ENCODE measurements at places on chromosomes 11 and 22.

DNA sequence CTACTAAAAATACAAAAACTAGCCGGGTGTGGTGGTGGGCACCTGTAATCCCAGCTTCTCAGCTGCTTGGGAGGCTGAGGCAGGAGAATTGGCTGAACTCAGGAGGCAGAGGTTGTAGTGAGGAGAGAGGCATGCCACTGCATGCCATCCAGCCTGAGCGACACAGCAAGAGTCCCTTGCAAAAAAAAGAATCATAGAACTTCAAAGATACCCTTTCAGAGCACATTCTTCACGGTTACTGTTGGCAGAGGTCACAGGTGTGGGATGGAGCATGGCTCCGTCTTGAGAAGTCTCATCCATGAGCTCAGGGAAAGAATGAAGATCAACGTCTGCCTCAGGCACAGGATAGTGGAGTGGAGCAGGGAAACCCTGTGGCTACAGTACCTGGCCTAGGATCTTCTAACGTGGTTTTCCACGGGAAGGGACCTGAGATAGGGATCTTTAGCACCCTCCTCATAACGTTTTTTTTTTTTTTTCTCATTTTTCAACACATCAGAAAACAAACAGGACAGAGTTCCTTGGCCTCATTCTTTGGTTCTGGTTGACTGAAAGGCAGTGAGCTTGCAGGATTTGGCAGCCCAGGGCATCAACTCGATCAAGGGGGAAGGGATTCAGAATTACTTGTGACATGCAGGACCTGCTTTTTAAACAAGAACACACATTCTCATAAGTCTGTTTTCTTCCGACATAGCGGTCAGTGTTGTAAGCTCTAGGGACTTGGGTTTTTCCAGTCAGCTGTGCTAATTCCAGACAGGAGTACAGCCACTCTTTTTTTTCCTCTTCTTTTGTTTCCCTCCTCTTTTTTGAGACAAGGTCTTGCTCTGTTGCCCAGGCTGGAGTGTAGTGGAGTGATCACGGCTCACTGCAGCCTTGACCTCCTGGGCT is 22.8 kb downstream of the F2 start:
- no peak for DNase-seq

GRCh38 chr11:97567801-97568200 is 1178.0 kb downstream of the JRKL start:
- peak; percentile 25 for DNase-seq

- no peak for DNase-seq
These were observed 31.7 kb downstream of the LIF start for GRCh38 chr22:30214703-30215407.

DNA sequence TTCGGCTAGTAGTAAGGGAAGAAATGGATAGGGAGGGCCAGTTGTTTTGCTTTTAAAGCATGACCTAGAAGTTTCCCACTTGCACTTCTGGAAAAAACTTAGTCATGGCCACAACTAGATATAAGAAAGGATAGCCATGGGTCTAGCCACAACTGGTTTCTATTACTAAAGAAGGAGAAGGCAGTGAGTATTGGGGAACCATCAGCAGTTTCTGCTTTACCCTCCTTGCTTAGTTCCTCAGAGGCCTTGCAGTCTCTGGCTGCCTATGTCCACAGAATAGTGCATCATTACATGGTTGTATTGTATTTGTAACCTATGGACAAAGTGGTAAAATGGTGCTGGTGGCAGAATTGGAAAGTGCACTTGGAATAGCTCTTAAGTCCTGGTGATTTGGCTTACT is 35.6 kb downstream of the NXPE1 start:
- DNase-seq: no peak

- no peak for DNase-seq
These were observed 866.8 kb downstream of the TBC1D22A start for GRCh38 chr22:47629273-47629711.

GRCh38 chr11:69848201-69848600 is 29.0 kb upstream of the FGF3 start:
- peak; percentile 52 for DNase-seq

DNA sequence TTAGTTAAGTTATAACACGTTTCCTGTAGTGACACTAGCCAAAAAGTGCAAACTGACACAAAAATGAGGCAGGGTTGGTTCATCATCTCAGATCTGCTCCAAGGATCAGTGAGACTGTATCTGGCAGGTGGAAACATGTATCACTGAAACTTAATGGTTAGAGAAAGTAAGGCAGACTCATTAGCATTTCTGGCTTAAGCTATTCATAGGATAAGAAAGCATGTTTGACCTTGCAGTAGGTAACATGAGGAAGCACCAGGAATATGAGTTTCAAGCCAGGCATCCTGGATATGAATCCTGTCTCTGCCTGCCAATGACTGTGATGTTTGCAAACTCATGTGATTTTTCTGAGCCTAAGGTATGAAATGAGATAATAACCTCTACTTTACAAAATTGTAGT is 732.1 kb downstream of the NELL1 start:
- no peak for DNase-seq

GRCh38 chr22:50531546-50531961 is 1.7 kb upstream of the TYMP start:
- DNase-seq: no peak

- peak; percentile 55 for DNase-seq
These were observed 9.3 kb downstream of the TFIP11 start for GRCh38 chr22:26502688-26503561.

DNA sequence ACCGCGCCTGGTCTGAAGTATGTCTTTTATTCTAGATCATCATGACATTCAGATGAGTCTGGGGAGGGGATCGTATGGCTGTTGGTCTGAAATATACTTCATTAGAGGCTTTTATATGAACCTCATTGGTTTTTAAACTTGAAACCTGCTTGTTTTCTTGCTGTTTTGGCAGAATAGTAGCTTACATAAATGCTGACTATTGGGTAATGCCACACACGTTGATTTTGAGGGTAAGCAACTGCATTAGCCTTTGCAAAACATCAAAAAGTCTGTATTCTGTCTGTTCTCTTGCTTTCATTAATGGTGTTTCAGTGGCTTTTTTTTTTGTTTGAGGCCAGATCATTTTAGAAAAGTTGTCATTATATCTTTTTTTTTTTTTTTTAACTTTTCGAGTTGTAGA is 14.2 kb downstream of the PPME1 start:
- no peak for DNase-seq

- peak; percentile 90 for DNase-seq
These were observed 40.4 kb upstream of the GRIK4 start for GRCh38 chr11:120471131-120471530.

DNA sequence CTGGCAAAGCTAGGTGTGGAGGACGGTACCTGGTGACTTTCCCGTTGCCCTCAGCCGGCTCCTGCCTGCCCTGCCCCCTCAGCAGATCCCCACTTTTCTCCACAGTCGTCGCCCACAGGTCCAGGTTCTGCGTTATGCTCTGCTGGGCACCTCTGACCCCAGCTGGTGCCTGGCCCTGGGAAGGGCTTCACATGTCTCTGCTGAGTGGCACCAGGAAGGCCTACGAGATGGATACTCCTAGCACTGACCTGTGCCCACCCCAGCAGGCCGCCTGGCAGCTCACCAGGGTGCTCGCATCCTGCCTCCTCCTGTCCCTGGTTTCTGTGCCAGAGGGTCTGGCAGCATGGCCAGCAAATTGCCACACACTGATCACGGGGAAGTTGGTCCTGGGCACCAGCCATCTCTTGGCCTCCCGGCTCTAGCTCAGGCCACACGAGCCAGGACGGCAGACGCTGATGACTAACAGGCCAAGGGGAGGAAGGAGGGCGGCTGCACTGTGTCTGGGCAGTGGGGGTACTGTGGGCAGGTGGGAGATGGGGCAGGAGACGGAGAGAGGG is 13.8 kb downstream of the CARS1 start:
- DNase-seq: no peak

GRCh38 chr22:42645341-42645937 is 3.8 kb downstream of the CYB5R3 start:
- DNase-seq: no peak

GRCh38 chr11:115493488-115493887 is 10.7 kb downstream of the CADM1 start:
- no peak for DNase-seq

GRCh38 chr11:45877845-45878244 is 7.6 kb upstream of the MAPK8IP1 start:
- DNase-seq: no peak

GRCh38 chr11:93389737-93390136 is 59.2 kb downstream of the DEUP1 start:
- no peak for DNase-seq

DNA sequence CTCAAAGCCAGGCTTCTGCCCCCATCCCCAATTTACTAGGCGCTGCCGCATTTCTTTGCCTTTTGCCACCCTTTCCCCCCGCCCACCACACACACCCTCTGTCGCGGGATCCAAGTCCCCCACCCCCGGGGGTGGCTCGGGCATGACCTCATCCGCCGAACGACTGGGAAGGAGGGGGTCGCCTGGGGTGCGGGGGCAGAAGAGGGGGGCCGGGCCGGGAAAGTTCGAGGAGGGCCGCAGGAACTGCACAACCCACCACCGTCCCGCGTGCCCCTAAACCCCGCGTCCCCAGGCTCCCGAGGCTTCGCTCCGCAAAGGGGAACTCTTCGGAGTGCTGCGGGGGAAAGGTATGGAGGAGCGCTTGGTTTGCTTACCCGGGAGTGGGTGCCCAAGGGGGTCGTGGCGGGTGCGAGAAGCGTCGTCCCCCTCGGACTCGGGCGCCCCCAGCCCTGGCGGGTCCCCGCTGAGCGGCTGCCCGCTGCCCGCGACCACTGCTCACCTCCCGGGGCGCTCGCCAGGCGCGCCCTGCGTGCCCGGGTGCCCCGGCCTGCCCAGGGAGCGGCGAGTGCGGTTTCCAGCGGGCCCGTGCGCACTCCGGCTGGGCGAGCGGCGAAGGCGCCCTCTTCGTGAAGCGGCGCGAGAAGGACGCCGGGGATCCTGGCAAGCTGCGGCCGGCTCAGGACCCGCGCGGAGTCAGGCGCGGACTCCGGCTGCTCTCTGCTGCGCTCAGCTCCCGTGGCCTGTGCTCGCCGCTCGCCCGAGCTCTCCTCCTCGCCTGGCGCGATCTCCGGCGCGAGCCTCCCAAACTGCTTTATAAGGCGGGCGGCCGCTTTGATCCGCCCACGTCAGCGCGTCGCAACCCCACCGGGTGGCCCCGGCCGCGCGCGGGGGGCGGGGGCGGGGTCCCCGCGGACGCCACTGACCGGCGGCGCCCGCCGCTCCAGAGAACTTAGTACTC is 4.0 kb upstream of the WNT11 start:
- DNase-seq: peak; percentile 66

- DNase-seq: no peak
These were observed 34.7 kb upstream of the FADD start for GRCh38 chr11:70168405-70168754.

DNA sequence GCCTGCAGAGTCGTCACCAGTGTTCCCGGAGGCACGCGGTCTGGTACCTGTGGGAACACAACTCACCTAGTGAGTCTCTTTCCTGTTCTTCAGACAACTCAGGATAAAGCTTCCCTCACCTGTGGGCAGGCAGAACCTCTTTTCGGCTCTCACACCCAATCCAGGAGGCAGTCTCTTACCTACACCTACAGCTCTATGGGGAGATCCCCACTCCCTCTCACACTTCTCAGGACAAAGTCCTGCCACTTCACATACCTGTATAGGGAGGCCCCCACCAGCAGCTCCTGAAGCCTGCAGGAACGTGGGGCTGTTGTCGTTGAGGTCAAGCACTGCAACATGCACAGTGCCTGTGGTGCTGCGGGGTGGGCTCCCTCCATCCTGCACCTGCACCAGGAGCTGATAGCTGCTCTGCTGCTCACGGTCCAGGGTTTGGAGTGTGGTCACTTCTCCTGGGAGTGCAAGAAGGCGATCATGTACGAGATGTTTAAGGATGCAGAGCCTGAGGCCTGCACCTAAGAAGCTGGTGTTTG is 12.2 kb upstream of the TPP1 start:
- no peak for DNase-seq

DNA sequence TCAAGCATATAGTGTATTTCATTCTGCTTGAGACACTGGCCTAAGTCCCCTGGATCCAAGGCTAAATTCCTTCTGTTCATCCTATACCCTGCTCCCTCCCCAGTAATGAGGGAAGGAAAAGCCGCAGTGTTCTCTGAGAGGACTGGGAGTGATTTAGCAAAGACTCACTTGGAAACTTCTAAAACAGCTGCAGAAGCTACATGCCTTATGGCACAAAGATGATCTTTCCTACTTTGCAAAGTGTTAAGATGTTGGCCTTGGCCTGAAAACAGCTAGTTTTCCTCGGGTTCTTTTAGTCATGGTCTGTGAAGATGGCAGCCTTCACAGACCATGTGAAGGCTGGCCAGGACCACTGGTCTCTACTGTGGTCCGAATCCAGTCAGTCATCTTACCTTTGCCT is 65.7 kb downstream of the ABTB2 start:
- DNase-seq: no peak

DNA sequence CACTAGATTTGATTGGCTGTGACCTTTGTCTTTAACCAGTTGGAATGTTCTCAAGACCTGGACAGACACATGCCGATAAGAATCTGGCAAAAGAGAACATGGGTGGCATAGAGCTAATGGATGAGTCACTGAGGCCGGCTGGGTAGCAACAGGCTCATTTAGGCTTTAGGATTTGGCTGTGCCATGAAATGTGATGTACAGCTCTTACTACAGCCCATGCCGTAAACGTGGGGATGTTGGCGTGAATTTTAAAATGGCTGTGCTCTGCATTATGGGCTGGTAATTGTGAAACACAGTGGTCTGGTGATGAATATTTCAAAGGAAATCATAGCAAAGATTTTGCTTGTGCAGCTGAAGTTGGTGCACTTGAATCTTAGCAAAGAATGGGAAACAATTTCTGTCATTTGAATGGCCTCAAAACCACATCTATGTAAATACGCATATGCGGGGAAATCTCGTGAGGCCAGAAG is 332.4 kb downstream of the TBC1D22A start:
- DNase-seq: peak; percentile 40

DNA sequence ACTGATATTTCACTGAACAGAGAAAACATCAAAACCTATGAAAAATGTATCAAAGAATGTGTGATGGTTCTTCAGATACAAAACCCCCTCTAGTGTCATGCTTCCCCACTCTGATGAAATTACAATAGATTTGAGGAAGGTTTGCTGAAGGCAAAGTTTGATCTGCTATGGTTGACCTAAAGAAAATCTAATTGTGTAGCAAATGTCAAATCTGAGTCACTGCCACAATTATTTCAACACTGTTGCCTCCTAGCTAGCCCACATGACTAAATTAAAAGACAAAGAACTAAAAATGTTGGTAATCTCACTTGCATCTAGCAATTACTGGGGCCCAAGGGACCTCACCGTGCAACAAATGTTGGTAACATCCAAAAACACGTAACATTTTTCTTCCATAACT is 728.0 kb downstream of the DLG2 start:
- DNase-seq: peak; percentile 7

DNA sequence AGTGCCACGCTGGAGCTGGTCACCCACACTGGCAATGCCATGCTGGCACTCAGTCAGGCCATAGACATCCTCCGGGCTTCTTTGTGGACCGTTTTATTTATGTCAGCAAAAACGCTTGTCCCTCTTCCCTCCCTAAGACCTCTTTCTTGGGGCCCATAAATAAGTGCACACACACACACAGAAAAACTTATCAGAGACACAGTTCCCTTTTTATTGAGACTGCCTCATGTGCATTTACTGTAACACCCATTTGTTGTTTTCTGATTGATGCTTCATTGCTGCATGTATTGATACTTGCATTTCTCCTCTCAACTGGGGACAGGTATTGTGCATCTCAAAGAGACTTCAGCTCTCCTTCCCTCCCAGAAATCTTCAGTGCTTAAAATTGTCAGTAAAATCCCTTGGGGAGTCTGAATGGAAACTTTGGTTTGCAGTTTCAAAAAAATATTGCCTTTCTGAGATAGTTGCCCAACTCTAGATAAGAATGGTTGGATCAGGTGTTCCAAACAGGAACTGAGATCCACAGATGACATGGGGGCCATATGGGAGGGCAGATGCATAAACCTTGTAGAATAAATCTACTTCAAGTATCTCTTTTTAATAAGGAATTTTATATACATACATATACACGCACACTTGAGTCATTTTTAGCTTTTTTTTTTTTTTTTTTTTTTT is 50.9 kb downstream of the PPP2R1B start:
- no peak for DNase-seq
